T47D (cell line): ENCODE measurements at places on chromosomes 16 and 17.
A peak's percentile ranks its signal among the peaks of the same experiment; 100 is the strongest.

DNA sequence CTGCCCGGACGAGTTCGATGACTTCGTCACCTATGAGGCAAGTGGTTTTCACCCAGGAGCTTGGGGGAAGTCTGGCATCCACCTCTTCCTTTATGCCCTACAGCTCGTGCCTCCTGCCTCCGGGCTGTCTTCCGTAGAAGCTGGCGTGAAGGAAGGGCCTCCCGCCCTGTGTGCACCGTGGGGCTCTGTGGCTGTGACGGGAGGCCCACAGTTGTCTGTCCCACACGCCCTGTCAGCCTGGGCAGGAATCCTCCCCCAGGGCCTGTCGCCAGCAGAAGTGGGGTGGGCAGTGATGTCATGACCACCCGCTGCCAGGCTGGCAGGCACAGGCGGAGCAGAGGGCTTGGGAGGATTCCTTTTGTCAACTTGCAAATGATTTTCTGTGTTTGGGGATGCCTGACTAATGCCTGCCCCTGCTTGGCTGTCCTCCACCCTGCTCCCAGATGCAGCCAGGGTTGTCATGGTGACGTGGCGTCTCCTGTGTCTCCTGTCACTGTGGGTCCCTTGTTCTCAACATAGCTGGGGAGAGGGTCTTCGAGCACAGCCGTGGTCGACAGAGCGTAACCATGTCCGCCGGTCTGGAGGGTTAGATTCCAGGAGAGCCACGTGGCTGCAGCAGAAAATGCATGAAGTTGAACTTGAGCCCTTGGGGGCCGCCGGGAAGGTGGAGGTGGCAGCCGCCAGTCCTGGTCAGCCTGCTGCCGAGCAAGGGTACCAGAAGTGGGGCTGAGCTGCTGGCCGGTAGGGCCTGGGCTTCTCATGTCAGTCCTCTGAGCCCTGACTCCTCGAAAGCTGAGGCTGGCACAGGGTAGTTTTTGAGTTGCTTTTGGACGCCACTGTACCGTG, 46.1 kb downstream of the RAB11FIP3 start:
- DNase-seq, result no peak

- DNase-seq, result peak; percentile 38
Observed at GRCh38 chr16:27181019-27181790, 22.1 kb upstream of the KDM8 start.

GRCh38 chr17:57685499-57686132, 59.5 kb downstream of the CCDC182 start:
- DNase-seq, result no peak

DNA sequence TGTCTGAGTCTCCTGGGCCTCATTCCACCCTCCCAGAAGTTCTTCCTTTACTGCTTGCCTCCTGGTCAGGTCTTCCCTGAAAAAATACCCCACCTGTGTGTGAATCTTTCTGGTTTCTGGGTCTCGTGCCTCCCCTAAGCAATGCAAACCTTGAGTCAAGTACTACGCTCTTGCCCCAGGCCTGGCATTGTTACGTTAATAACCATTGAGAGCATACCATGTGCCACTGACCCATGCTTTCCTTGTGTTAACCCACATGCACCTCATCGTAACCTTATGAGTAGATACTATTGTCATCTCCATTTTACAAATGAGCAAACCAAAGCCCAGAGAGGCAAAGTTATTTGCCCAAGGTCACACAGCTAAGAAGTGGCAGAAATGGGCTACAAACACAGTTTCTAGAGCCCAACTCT, 25.4 kb upstream of the TOB1 start:
- DNase-seq, result no peak

- no peak for DNase-seq
Observed at GRCh38 chr16:25523183-25523582, 168.6 kb upstream of the HS3ST4 start.

GRCh38 chr17:78411241-78411857, 32.9 kb downstream of the PGS1 start:
- DNase-seq, result no peak

DNA sequence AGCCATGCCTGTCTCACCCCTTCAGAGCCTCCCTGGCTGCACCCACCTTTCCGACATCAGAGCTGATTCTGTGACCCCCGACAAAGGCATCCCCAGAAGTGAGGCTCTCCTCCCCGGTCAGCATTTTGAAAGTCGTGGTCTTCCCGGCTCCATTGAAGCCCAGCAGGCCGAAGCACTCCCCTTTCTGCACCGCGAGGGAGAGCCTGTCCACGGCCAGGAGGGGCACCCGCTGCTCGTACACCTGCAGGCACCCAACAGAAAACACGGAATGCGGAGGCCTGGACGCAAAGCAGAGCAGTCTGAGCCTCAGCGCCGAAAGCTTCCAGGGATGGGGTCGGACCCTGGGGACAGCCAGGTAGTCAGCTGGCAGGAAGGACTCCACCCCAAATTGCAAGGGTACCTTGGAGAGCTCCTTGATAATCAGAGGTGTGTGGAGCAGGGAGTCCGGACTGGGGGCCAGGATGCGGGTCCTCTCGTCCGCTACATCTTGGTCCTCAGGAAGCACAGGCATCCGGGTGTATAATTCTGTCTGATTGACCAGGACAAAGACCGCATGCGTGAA, 13.1 kb upstream of the RNPS1 start:
- no peak for DNase-seq

- no peak for DNase-seq
Observed at GRCh38 chr16:56716761-56717160, 13.2 kb upstream of the NUP93 start.

DNA sequence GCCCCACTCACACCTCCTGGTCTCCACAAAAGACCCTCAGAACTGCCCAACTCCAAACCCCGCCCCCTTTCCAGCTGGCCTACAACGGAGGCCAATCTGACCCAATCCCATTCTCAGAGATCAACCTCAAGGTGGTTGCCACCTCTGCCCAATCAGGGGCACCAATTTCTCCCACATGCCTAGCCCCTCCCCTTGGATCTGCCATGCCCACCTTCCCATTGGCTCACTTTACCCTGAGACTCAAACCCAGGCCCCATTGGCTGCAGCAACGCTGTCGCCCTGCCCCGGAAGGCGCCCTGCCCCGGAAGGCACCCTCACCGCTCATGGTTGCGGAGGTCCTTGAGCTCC, 10.6 kb downstream of the ZNF668 start:
- no peak for DNase-seq

DNA sequence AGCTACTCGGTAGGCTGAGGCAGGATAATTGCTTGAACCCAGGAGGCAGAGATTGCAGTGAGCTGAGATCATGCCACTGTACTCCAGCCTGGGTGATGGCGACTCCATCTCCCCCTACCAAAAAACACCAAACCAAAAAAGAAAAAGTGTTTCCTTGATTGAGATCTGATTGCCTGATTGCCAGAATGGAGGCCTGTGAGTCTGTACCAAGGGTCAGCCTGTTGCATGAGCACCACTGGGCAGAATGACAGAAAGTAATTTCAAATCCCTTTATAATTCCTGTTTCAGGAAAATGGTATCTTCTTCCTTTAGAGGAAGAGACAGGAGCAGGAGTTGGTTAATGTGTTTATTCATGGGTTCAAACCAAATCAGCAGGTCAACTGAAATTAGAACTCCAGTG, 8.5 kb downstream of the UBN1 start:
- no peak for DNase-seq

GRCh38 chr17:45981306-45981705, 17.7 kb upstream of the STH start:
- no peak for DNase-seq
